Endothelial cell of umbilical vein (primary cell): ENCODE measurements at places on chromosomes 1 and 21. TPM values are rescaled to one million over a fixed set of nuclear protein-coding genes. Genes with fewer than 3 reads are reported as not detected.

GRCh38 chr21:20419772-20420171 is 578.4 kb upstream of the NCAM2 start:
- no peaks in the 10 kb centered on the region for H3K27me3 ChIP-seq
- H3K4me3 ChIP-seq, result no peak overlapping the region
- no peak overlapping the region for H3K27ac ChIP-seq
- H3K4me1 ChIP-seq, result no peaks in the 10 kb centered on the region
- no peaks in the 10 kb centered on the region for H3K36me3 ChIP-seq

DNA sequence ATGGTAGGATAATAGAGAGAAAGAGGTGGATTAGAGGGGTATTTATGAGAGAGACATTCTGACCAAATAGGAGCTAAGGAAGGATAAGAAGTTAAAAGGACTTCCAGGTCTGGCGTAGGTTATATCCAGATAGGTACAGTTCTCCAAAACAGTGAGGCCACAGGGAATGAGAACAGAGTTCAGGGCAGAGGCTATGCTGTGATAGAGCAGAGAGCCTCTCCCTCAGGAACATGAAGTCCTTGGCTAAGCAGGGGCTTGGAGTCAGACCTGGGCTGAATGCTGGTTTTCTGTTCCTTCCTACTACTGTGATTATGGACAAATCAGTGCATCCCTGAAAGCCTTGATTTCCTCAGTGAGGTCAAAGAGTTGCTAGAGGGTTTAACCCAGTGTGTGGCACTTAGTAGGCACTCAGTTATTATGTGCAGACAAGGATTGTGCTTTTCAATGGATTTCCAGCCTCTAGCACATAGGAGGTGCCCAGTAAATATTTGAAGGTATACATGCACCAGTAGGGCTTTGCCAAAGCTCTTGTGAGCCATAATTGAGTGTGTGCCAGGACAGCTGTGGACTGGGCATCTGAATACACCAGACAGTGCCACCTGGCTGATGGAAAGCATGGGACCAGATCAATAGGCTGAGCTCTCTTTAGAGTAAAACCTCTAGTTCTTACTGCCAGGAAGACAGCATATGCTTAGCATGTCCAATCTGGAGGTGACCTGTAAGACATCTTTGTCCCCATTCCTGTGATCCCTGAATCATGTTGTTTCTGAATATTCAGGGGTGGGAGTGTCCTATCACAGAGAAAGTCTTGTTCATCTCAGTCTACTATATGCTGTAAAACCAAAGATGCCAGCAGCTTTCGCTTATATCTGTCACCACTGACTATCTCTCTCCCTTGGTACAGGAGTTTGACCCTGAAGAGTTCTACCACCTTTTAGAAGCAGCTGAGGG is 111.1 kb downstream of the PIK3R3 start:
- DNase-seq, result no peak
- H3K27me3 ChIP-seq, result no peaks in the 10 kb centered on the region
- H3K36me3 ChIP-seq, result peaks cover 2% of the 10 kb centered on the region
- H3K4me3 ChIP-seq, result no peak overlapping the region
- no peaks in the 10 kb centered on the region for H3K4me1 ChIP-seq
- H3K27ac ChIP-seq, result no peak overlapping the region

GRCh38 chr21:38142224-38142623 is 114.6 kb upstream of the KCNJ15 start:
- DNase-seq, result no peak
- H3K4me3 ChIP-seq, result no peak overlapping the region
- H3K27ac ChIP-seq, result no peak overlapping the region
- H3K36me3 ChIP-seq, result no peaks in the 10 kb centered on the region

GRCh38 chr1:42046761-42047507 is 106.3 kb upstream of the GUCA2B start:
- H3K27ac ChIP-seq, result no peak overlapping the region
- DNase-seq, result no peak
- peaks cover 12% of the 10 kb centered on the region for H3K27me3 ChIP-seq
- H3K4me1 ChIP-seq, result no peaks in the 10 kb centered on the region
- no peaks in the 10 kb centered on the region for H3K36me3 ChIP-seq

- H3K36me3 ChIP-seq, result no peaks in the 10 kb centered on the region
- H3K27ac ChIP-seq, result no peak overlapping the region
- no peaks in the 10 kb centered on the region for H3K4me1 ChIP-seq
- DNase-seq, result no peak
These were observed 108.1 kb downstream of the CAMTA1 start for GRCh38 chr1:6893388-6893787.

- no peak for DNase-seq
- H3K27ac ChIP-seq, result peak within 1 kb of the TSS; percentile 25
- H3K4me3 ChIP-seq, result no peak within 1 kb of the TSS
- peaks cover 18% of the 10 kb centered on the region for H3K4me1 ChIP-seq
- no peaks in the 10 kb centered on the region for H3K27me3 ChIP-seq
These were observed at the start of gene TNFAIP8L2 for GRCh38 chr1:151156515-151156819. Gene TNFAIP8L2 (plus strand): TSS chr1:151156649. CDS start chr1:151158698, 2,049 bp downstream.

- H3K27ac ChIP-seq, result no peak overlapping the region
- H3K4me1 ChIP-seq, result no peaks in the 10 kb centered on the region
- H3K4me3 ChIP-seq, result no peak overlapping the region
- DNase-seq, result no peak
- H3K36me3 ChIP-seq, result no peaks in the 10 kb centered on the region
These were observed 88.6 kb upstream of the SLC35F3 start for GRCh38 chr1:233815865-233816264.

DNA sequence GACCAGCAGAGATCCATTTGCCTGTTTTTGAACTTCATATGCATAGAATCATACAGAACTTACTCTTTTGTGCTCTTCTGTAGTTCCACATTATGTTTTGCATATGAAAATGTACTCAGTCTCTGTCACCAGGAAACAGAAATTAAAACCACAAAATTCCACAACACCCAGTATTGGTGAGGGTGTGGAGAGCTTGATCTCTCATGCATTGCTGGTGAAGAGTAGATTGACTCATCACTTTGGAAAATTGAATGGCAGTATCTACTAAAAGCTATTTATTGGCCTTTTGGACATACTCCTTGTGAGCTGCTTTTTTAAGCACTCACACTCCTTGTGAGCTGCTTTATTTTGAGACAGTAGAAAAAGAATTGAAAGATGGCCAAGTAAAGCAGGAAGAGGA is 43.3 kb downstream of the VTCN1 start:
- DNase-seq, result no peak
- H3K27me3 ChIP-seq, result no peaks in the 10 kb centered on the region
- H3K27ac ChIP-seq, result no peak overlapping the region
- H3K36me3 ChIP-seq, result no peaks in the 10 kb centered on the region
- no peaks in the 10 kb centered on the region for H3K4me1 ChIP-seq

- no peak within 1 kb of the TSS for H3K4me3 ChIP-seq
- no peaks in the 10 kb centered on the region for H3K36me3 ChIP-seq
- no peak within 1 kb of the TSS for H3K27ac ChIP-seq
- peaks cover 8% of the 10 kb centered on the region for H3K27me3 ChIP-seq
These were observed at the start of gene CELSR2 for GRCh38 chr1:109248797-109249629. Gene CELSR2 (plus strand): TSS chr1:109249539. CDS start chr1:109250080, 541 bp downstream.

GRCh38 chr1:172826096-172826741 is 167.3 kb downstream of the FASLG start:
- no peak overlapping the region for H3K4me3 ChIP-seq
- peak; percentile 80 for DNase-seq
- H3K36me3 ChIP-seq, result no peaks in the 10 kb centered on the region

DNA sequence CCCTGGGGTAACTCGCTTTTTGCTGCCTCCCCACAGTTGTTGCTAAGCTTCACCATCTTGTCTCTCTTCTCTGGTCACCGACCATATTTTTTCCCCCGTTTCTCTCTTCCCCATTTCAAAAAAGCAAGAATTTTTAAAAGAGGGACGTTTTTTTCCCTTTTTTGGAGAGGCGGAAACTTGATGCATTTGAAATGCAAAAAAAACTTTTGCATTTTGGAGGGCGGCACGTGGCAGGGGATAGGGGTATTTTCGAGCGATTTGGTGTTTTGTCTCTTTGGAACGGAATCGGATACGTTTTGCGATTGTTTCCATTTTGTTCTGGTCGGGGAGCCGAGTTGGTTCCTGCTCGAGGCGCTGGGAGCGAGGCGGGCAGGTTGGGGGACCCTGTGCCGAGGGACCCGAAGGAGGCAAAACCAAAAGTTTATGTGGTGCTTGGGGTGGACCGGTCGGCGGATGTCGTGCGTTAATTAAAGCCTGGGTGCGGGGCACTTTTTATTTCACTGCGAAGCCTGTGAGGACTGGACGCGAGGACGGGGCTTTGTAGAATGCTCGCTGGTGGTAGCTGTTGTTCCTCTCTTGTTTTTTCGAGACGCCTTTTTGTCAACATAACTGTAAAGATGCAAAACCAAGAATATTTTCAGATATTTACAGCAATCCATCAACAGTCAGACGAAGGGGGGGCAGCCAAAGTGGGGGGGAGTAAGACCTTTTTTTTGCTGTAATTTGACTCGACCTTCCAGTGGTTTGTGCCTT is 884 bp downstream of the H3-3A start:
- H3K27ac ChIP-seq, result peak overlapping the region; percentile 95
- H3K4me3 ChIP-seq, result peak overlapping the region; percentile 90
- H3K4me1 ChIP-seq, result peaks cover 24% of the 10 kb centered on the region
- H3K27me3 ChIP-seq, result no peaks in the 10 kb centered on the region
- peak; percentile 68 for DNase-seq

GRCh38 chr1:245742896-245743295 is 588.1 kb downstream of the KIF26B start:
- no peak overlapping the region for H3K4me3 ChIP-seq
- no peaks in the 10 kb centered on the region for H3K4me1 ChIP-seq
- no peak overlapping the region for H3K27ac ChIP-seq
- H3K36me3 ChIP-seq, result no peaks in the 10 kb centered on the region

DNA sequence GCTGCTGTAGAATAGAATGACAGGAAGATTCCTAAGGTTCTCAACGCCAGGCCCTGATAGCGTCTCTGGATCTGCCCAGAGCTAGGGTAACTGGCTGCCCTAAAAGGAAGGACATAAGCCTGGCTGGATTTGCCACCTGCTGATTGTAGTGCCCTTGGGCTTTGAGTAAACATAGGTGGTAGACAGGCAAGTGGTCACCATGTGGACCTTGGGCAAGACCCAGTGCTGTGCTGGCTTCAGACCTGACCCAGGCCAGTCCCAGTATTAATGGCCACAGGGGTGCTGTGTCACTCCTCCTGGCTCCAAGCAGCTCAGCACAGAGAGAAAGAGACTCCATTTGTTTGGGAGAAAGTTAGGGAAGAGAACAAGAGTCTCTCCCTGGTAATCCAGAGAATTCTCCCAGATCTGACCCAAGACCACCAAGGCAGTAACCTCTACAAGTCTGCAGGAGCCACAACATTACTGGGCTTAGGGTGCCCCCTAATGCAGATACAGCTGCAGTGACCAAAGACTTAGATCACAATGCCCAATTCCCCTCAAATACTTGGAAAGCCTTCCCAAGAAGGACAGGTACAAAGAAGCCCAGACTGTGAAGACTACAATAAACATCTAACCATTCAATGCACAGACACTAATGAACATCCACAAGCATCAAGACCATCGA is 44.5 kb downstream of the PHTF1 start:
- no peak for DNase-seq
- H3K4me3 ChIP-seq, result no peak overlapping the region
- peaks cover 15% of the 10 kb centered on the region for H3K36me3 ChIP-seq
- H3K4me1 ChIP-seq, result no peaks in the 10 kb centered on the region
- no peaks in the 10 kb centered on the region for H3K27me3 ChIP-seq

DNA sequence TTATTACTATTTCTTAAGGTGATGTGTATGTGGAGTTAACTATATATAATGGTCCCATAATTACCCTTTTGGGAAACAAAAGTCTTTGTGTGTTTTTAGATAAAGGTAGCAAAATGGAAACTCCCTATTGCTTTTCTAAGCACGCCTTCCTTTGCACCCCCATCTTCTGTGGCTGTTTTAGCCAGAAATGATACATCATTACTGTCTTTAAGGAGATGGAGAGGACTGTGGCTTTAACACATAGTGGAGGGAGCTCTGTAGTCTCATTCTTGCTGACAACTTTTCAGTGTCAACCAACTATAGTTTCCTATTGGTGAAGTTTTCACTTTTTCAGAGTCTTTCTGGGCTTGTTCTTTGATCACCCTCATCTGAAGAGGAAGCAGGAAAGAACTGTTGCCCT is 1.0 kb downstream of the APOBEC4 start:
- H3K4me1 ChIP-seq, result peaks cover 27% of the 10 kb centered on the region
- no peak overlapping the region for H3K4me3 ChIP-seq
- peak overlapping the region; percentile 17 for H3K27ac ChIP-seq
- H3K36me3 ChIP-seq, result no peaks in the 10 kb centered on the region
- H3K27me3 ChIP-seq, result no peaks in the 10 kb centered on the region

DNA sequence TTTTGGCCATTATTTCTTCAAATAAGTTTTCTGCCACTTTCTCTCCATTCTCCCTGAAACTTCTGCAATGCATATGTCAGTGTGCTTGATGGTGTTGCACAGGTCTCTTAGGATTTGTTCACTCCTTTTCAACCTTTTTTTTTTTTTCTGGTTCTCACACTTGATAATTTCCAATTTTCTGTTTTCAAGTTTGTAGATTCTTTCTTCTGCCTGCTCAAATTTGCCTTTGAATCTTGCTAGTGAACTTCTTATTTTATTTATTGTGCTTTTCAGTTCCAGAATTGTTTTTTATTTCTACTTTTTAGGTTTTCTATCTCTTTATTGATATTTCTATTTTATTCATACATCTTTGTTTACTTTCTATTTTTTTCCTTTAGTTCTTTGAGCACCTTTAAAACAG is 48.4 kb upstream of the PTPRC start:
- H3K36me3 ChIP-seq, result no peaks in the 10 kb centered on the region
- no peak overlapping the region for H3K27ac ChIP-seq
- H3K4me3 ChIP-seq, result no peak overlapping the region
- no peak for DNase-seq

DNA sequence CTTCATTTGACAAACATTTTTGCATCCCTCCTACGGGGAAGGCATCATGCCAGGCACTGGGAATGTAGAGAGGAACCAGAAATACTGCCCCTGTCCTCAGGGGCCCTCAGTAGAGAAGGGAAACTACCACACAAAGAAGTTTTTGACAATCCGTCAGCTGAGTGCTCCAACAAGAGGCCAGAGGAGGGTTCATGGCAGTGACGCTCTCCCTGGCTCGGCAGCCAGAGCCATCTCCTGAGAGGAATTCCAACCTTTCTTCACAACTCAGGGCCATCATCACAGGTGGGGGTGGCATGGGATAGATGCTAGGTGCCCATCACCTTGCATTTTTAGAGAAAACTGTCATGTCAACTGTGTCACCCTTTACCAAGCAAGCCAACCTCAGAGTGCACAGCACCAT is 154.1 kb downstream of the HIVEP3 start:
- no peaks in the 10 kb centered on the region for H3K36me3 ChIP-seq
- H3K27ac ChIP-seq, result no peak overlapping the region
- DNase-seq, result no peak
- peaks cover 3% of the 10 kb centered on the region for H3K4me1 ChIP-seq
- no peaks in the 10 kb centered on the region for H3K27me3 ChIP-seq
- no peak overlapping the region for H3K4me3 ChIP-seq

- peaks cover 16% of the 10 kb centered on the region for H3K4me1 ChIP-seq
- H3K27me3 ChIP-seq, result no peaks in the 10 kb centered on the region
- no peak for DNase-seq
- H3K36me3 ChIP-seq, result no peaks in the 10 kb centered on the region
These were observed 77.2 kb upstream of the CDC42BPA start for GRCh38 chr1:227395426-227396028.

Gene HSD3B2
- not detected in 2 replicates for total RNA-seq

Gene CFAP141
- not detected in 2 replicates for total RNA-seq

Gene FCMR
- not detected in 2 replicates for total RNA-seq

Gene TP73
- total RNA-seq, result 0.15 TPM in 1 of 2 replicates, not detected in the other

Gene AKR7A3
- total RNA-seq, result 0.49 and 0.85 TPM in 2 replicates

Gene INAVA
- 0.42 TPM in 2 replicates for total RNA-seq

Gene HFM1
- 0.11 and 0.72 TPM in 2 replicates for total RNA-seq

Gene GFI1
- total RNA-seq, result 0.11 and 0.14 TPM in 2 replicates

Gene KCNJ9
- not detected in 2 replicates for total RNA-seq
